ENCODE measurements at places on chromosomes 1 and 21.
A peak's percentile ranks its signal among the peaks of the same experiment; 100 is the strongest.

- no peak for DNase-seq
Measured at GRCh38 chr1:8165595-8166360, 139.7 kb upstream of the ERRFI1 start.

GRCh38 chr1:24910751-24911650 is 19.1 kb downstream of the RUNX3 start:
- DNase-seq, result peak; percentile 78

GRCh38 chr21:37532868-37533780 is 166.6 kb downstream of the DYRK1A start:
- no peak for DNase-seq

GRCh38 chr1:9843576-9843945 is 19.8 kb upstream of the CLSTN1 start:
- no peak for DNase-seq

- DNase-seq, result peak; percentile 56
Measured at GRCh38 chr1:234925440-234926263, 203.0 kb downstream of the TOMM20 start.

GRCh38 chr1:235657747-235658526 is 8.4 kb upstream of the GNG4 start:
- no peak for DNase-seq

- no peak for DNase-seq
Measured at GRCh38 chr1:219837994-219838294, 90.4 kb downstream of the SLC30A10 start.

DNA sequence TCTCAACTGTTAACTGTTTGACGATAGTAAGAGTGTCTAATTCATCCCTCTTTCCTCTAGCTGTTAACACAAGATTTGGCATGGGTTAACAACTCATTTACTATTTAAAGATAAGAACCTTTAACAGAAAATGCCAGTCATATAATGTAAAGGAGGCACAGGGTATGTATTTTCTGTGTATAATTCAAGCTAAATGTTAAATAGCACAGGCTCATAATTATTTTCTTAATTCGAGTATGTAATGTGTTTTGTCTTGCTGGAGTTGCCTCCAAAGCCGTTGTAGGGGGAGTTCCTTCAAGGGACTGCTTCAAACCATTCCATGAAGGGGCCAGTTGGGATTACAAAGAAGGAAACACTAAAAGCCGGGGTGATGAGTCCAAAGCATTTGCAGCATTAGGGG is 111.5 kb downstream of the NCAM2 start:
- no peak for DNase-seq

DNA sequence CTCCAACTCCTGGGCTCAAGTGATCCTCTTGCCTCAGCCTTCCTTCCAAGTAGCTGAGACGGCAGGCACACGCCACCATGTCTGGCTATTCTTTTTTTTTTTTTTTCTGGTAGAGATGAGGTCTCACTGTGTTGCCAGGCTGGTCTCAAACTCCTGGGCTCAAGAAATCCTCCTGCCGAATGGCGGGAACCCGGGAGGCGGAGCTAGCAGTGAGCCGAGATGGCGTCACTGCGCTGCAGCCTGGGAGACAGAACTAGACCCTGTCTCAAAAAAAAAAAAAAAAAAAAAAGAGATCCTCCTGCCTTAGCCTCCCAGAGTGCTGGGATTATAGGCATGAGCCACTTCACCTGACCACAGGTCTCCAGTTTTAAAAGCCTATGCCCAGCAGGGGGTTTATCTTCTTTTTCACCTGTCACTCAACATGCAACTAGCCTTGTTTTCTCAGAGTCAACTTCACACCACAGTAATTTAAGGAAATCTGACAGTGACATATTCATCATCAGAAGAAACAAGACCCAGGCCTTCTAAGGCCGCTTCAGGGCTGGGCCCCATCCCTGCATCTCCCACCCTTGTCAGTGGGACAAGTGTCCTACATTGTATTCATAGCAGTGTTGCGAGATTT is 38.3 kb upstream of the GALNT2 start:
- no peak for DNase-seq

GRCh38 chr1:209455145-209455544 is 128.4 kb upstream of the CAMK1G start:
- no peak for DNase-seq

- DNase-seq, result no peak
Measured at GRCh38 chr21:29149808-29150425, 19.5 kb downstream of the MAP3K7CL start.

DNA sequence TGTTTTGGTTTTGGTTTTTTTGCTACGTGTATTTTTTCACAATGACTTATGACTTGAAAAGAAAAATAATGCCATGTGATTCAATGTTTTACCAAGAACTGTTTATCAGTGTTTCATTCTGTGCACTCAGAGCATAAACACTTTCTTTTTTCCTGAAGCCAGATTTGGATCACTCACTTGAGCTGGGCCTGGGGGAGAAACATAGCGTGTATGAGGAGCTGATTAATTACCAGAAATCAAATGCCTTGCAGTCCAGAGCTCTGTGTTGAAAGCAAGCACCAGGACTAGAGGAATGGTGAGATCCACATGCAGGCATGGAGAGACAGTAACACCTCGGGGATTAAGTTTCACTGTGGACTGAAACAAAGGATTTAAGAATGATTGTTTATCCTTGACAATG is 642.1 kb upstream of the ADGRL2 start:
- DNase-seq, result no peak

- DNase-seq, result no peak
Measured at GRCh38 chr1:232538224-232538942, 91.5 kb downstream of the SIPA1L2 start.

DNA sequence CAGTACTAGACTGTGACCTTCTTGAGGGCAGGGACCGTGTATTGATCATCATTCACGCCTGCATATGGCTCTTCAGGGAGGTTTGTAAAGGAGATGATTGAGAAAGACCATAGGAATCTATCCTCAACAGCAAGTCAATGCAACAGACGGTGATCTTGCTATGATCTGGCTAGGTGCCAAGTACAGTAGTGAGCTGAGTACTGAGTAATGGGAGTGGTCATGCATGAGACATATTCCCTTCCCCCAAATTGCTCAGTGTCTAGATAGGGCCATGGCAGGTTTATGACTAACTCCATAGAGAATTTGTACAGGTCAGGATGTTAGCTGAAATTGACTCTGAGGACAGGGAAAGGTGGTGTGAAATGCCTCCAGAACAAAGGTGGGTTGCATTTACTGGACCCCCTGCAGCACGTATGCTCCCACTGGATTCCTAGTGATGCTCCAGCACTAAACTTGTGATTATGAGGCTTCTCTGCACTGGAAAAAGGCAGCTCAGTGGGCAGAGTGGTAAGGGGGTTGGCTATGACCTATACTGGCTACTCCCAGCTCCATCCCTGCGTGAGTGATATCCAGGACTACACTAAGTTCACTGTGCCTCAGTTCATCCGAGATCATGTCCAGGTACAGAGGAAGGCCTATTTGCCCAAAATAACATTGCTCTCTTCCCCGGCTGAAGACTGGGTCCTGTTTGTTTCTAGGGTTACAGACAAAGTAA is 37.2 kb downstream of the KCNJ6 start:
- no peak for DNase-seq

DNA sequence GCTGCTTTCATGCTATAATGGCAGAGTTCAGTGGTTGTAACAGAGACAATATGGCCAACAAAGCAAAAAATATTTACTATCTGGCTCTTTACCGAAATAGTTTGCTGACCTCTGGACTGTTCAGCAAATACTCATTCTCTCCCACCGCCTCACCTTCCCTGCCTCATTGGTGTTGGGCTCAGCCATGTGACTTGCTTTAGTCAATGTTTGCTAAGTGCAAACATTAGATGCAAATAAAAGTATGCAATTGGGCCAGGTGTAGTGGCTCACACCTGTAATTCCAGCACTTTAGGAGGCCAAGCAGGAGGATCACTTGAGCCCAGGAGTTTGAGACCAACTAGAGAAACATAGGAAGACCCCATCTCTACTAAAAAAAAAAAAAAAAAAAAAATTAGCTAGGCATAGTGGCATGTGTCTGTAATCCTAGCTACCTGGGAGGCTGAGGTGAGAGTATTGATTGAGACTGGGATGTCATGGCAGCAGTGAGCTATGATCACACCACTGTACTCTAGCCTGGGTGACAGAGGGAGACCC is 55.1 kb downstream of the RPL5 start:
- DNase-seq, result no peak

DNA sequence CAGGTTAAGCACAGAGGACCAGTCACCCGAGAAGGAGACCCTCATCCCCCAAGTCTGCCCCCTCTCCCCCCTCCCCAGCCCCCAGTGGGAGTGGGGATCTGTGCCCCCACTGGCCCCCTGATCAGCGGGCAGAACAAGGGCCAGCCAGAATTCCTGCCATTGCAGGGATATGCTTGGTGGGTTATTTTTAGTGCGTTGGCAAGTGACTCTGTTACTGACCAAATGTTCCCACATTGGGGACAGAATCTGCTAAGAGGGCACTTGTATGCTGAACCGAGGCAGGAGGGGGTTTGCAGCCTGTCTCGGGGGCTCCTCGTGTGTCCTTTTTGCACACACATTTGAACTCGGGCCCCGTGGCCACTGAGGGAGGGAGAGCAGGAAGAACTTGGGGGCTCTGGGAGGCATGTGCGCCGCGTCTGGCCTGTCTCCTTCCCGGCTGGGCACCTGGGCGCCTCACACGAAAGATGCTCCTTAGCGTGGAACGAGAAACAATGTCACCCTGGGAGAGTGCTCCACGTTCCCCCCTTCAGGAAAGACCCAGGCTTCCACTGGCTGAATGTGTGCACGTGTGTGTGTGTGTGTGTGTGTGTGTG is 66.4 kb upstream of the CASZ1 start:
- no peak for DNase-seq

DNA sequence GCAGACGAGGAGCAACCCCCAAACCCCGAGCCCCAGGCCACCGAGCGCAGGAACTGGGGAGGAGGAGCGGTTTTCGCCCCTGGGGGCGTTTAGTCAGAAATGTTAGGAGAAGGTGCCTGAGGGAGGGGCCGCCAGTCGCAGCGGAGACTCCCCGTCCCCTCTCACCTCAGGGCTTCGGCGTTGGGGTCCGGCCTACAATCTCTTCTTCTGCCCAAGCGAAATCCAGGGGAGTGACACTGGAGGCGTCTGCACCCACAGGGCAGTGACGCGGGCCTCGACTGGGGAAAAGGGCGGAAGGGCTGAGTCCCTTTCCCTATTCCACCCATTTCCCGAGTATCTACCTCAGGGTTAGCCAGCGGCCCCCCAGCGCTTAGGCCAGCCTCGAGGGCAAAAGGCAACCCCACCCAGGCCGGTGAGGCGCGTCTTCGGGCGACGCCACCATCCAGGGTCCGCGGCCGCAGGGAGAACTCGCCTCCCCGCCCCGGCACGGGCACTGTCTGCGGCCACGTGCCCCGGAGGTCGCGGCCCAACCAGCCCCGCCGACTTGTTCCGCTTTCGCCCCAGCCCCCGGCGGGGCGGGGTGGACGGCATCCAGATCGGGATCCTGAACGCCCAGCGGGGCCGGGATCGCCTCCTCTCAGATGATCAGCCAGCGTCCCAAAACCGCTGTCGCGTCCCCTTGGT is 118.7 kb upstream of the BARHL2 start:
- DNase-seq, result no peak

- no peak for DNase-seq
Measured at GRCh38 chr1:41305576-41306363, 55.5 kb upstream of the FOXO6 start.

GRCh38 chr1:102693345-102693744 is 415.0 kb downstream of the COL11A1 start:
- DNase-seq, result no peak

DNA sequence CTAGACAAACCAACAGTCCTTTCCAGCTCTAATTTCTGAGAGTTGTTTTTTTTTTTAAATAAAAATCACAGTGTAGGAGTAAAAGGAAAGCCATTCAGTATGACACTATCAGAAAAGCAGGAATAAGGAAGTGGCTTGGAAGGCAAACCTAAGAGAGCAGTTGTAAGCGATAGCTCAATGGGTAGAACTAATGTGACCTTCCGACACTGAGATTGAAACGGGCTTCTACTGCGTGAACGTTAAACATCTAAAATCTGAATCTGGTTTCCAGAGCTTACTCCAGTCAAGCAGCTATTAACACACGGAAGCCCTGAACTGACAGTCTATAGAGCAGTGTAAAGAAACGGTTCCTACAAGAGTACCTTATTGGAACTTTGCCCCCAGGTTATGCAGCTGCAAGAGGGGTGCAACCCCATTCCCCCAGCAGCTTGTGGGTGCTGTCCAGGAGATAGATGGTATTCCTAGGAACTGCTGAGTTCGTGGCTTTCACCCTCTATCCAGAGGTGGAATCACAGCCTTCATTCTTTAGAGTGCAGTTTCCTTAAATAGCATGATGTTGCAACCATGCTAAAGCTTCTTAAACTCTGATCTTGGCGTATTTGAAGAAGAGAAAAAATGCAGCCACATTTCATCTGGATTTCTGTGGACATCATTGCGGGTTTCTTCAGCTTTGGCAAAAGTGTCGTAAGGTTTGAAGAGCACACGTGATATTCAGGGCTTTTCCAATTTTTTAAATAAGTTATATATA is 3.3 kb upstream of the IRF2BP2 start:
- no peak for DNase-seq

GRCh38 chr1:5991381-5992025 is 722 bp downstream of the NPHP4 start:
- DNase-seq, result peak; percentile 33

DNA sequence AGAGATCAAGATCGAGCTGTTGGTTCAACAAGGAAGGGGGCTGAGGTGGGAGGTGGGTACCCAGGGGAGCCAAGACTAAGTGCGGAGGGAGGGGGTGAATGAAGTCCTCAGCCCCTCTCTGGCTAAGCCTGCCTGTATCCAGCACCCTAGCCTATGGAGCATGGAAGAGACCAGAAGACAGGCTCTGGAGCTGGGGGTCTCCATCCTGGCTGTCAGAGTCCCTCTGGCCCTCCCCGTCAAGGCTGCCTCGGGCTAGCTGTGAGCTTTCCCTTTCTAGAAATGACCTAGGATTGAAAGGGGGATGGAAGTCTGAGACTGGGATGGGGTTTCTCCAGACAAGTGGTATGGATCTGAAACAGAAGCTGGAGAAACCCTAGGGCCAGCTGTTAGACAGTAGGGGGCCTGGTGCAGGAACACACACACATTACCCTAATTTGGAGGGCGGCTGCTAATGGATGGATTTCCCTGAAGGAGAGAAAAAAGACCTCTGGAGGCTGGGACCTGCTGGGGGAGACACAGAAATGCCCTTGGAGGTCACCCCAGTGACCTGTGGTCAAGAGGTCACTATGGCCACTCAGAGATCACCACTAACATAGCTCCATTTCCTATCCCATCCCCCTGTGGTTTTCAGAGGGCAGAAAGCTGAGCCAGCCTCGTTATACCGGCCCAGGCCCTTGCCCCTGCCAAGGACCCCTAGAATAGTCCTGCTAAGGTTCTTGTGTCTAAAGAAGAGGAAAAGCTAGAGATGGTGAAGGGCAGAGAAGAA is 107.8 kb downstream of the TMEM53 start:
- no peak for DNase-seq

GRCh38 chr1:38134294-38134755 is 87.7 kb upstream of the POU3F1 start:
- DNase-seq, result no peak

DNA sequence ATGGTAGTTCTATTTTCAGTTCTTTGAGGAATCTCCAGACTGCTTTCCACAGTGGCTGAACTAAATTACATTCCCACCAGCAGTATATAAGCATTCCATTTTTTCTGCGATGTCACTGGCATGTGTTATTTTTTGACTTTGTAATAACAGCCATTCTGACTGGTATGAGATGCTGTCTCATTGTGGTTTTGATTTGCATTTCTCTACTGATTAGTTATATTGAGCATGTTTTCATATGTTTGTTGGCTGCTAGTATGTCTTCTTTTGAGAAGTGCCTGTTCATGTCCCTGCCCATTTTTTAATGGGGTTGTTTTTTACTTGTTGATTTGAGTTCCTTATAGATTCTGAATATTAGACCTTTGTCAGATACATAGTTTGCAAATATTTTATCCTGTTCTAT is 87.9 kb downstream of the RPS6KC1 start:
- DNase-seq, result no peak

GRCh38 chr21:36532769-36533467 is 53.0 kb upstream of the CLDN14 start:
- no peak for DNase-seq
